Stimulated activated CD8-positive, alpha-beta memory T cell treated with anti-CD3 and anti-CD28 coated beads, Interleukin-4, amount 100 ng/mL, for 24 hours (primary cell): ENCODE measurements at places on chromosomes 13 and 19.

DNA sequence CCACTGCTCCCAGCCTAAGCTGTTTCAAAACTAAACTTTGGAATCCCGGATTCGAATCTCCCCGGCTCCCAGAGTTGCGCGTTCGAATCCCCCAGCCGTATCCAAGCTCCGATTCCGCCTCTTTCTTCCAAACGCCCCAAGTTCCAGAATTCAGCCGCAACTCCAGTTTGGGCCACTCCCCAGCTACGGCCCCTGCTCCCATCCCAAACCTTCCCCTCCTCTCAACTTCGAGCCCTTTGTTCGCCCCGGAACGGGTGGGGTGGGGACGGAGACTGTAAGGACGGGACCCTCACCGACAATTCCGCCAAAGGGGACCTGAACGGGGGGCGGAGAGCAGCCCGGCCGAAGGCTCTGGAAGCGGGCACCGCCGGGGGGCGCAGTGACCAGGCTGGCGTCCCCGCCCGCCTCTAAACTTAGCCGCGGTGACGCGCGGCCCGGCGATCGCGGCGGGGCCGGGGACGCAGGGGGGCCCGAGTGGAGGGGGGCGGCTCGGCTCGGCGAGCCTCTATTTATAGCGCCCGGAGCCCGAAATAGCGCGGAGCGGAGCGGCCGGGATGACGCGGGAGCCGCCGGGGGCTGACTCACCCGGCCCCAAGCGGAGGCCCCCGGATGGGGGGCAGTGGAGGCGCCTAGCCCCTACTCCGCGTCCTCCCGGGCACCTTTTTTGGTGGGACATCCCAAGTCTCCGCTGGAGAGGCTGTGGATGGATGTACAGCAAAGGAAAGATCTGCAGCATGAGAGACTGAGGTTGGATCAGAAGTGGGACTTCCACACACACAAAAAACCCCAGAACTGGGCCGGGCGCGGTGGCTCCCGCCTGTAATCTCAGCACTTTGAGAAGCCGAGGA lies 4.9 kb upstream of the ERCC1 start:
- no peak for DNase-seq

DNA sequence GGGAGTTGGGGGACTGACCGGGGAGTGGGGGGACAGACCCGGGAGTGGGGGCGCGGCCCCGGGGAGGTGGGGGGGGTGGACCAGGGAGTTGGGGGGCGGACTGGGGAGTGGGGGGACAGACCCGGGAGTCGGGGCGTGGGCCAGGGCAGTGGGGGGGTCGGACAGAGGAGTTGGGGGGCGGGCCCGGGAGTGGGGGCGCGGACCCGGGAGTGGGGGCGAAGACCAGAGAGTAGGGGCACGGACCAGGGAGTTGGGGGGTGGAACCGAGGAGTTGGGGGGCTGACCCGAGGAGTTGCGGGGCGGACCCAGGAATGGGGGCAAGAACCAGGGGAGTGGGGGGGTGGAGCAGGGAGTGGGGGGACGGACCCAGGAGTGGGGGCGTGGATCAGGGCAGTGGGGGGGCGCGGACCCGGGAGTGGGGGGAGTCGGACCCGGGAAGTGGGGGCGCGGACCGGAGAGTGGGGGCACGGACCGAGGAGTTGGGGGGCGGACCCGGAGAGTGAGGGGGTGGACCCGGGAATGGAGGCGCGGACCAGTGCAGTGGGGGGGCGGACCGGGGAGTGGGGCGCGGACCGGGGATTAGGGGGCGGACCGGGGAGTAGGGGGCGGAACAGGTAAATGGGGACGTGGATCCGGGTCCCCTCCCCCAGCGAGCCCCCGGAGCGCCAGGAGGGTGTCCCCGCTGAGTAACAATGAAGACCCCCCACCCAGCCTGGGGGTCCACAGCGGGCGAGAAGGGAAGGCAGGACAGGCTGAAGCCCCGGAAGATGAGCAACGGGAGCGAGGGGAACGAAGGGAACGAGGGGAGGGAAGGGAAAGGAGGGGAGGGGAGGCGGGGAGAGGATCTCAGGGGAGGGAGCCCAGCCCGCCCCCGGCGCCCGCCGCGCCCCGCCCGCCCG lies 589 bp downstream of the R3HDM4 start:
- DNase-seq = no peak

DNA sequence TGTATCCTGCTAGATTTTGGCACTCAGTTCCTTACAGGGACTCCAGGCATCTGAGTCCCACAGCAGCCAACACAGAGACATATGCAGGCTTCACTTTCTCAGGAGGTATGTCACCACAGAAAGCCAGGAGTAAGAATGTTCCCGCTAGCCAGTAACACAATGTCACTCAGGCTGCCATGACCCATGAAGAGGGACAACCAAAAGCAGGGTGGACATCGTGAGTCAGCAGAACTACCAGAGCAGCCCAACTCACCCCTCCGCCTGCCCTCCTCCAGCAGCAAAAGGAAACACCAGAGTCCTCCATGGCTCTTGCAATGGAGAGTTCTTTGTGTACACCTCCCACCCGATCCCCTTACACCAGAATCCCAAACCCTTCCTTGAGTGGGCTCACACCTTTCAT lies 95.4 kb downstream of the CRYL1 start:
- no peak for DNase-seq

DNA sequence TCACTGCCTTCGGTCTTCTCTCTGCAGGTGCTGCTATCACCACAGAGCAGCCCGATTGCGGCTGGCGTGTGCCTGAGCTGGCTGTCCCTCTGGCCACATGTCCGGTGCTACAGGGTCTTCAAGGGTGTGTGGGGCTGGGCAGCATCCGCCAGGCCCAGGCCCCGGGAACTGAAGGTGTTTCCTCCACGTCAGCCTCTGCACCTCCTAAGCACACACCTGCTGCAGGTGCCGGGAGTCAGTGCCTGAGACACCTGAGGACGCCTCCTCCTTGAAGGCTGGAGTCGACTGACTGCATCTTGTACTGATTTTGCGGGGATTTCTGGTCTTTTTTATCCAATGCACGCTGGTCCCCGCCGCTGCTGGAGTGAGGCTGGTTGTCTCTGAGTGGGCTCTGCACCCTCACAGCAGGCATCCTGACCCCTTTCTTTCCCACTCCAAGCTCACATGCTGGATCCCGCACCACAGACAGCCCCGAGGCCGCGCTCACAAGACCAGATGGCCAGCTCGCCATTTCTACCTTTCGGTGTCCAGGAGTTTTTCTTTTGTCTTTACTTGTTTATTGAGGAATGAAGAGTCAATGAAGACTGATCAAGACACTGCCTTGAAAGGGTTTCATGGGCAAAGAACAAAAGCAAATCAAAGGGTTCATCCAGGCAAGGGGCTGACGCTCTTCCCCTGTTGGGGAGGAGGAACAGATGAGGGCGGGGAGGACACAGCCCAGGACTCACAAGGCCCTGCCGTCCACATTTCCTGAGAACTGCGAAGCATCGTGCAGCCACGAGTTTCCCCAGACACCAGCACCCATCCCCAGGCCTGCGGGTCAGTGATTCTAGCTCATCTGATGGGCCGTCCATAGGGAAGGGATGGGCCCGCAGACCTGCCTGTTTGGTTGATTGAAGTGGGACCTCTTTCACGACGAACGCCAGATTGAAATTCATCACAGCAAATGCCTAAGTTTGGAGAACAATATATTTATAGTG lies 203.8 kb upstream of the SOX1 start:
- no peak for DNase-seq

DNA sequence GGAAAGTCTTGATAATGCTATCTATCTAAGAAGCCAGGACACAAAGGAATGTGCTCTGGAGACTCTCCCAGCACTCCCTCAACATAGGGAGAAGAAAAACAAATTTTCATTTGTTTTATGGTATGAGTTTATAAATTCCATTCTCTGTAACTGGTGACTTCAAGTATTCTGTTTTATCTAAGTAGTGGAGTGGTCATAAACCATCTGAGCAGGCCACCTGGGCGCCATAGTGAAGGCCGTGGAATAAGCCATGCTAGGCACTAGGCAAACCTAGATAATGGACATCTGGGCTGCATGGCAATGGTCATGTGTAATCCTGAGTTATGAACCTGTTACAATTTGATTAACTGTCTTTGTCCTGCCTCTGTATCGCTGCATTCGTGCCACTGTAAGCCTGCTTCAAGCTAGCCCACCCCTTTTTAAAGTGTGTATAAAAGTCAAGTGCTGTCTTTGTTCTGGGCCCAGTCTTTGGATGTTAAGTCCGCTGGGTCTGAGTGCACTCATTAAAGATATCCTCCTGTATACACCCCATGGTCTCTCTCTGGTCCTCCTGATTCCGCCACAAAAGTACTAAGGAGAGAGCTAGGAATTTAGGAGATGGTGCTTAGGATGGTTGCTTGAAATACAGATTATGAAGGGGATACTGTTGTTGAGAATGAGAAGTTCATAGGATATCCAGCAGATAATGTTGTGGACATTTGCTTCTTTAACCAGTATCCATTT lies 13.2 kb downstream of the GTF2F2 start:
- no peak for DNase-seq

DNA sequence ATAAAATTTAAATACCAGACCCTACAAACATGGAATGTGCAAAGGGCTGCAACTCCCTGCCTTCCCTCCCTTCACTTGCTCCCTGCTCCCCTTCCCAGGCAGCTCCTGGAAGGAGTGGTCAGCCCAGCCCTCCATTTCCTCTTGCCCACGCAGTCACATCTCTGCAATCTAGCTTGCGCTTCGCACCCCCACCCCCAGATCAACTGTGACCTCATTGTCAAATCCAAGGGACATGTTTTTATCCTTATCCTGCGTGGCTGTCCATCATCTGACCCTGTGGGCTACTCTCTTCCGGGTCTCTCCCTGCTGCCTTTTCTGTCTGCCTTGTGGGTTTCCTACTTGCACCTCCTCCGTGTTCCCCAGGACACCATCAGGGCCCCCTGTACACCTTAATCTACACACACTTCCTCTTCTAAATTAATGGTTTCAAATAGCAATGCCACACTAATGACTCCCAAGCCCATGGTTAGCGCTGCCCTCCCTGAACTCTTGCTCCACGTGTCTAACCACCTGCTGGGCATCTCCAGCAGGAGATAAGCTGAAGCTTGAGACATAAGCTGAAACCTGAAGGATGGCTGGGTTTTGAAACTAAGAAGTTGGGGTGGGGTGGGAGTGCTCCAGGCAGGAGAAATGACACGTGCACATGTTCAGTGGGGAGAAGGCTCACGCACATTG lies 118.3 kb downstream of the USP12 start:
- no peak for DNase-seq

- DNase-seq = no peak
These were observed 8.0 kb downstream of the FXYD3 start for GRCh38 chr19:35123573-35123972.

DNA sequence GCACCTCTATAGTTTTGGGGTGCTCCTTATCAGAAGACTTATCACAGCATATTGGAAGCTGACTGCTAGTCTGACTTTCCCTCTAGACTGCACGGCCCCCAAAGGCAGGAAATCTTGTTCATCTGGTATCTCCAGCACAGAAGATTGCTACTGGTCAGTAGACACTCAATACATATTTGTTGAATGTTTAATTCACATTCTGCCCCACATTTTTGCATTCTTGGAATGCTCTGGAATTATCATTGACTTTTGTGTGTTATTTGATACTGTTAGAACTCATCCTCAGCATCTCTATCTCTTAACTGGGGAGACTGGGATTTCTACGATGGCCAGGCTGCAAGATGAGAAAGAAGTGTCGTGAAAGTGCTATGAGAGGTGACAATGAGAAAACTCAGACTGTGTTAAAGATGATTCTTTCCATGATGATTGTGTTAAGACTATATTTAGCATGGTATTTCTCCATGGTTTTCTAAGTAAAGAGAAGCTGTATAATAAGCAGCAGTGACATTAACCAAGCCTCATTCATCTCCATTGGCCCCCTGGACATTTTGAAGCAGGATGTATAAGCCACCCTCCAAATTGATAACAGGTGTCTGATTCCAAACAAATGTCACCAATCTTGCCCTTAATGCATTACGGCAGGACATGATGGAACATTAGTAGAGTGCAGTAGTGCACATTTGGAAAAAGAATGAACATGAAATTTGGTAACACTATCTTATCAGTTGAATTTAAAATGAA lies 440.9 kb downstream of the RFC3 start:
- DNase-seq = no peak

GRCh38 chr19:45864629-45865082 lies 530 bp downstream of the FOXA3 start:
- no peak for DNase-seq

DNA sequence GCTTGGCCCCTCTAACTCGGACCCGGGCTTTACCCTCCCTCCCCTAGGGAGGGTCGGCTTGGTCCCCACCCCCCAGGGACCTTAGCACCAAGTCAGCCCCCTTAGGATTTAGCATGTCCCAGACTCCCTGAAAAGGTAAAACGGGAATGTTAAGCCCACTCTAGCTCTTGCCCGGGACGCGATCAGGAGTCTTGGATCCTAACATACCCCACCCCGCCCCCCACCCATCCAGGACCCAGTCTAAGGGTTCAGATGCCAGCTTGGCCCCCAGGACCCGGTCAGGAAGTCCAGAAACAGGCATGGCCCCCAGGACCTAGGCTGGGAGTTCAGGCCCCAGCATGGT lies 437 bp downstream of the EPOR start:
- DNase-seq = no peak

DNA sequence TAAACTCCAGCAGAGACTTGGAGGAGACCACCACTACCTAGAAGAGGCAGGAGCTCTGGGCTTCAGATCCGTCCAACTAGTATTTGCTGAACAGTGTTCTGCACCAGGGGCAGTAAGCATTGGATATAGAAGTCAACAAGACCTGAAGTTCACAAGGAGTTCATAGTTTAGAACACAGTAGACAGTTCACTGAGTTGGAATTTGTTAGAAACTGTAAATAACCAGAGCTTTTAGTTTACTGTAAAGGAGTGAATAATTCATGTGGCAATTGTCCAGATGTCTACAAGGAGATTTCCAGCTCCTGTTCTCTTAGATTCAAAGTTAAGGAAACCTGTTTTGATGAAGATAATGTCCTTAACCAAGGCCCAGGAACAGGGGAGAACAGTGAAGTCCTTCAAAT lies 128.9 kb downstream of the COG6 start:
- DNase-seq = no peak

GRCh38 chr19:46217476-46217875 lies 12.1 kb upstream of the IGFL1 start:
- no peak for DNase-seq

DNA sequence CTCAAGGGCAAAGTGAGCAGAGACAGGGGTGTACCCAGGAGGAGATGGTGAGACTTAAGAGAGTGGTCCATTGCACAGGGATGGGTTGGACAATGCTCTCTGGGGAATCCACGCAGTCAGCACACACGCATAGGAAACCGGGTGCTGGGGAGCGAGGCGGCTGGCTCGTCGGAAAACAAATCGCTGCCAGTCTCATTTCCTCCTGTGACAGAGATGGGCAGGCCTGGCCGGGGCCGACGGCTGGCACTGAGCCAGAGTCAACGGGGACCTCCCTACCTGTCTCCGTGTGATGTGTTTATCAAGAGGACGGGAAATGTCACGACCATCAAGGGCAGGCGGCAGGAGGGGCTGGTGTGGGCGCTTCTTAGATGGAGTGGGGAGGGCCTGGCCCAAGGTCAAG lies 27.3 kb downstream of the PTPRS start:
- no peak for DNase-seq

GRCh38 chr13:46303742-46304385 lies 83.2 kb downstream of the RUBCNL start:
- DNase-seq = no peak

- DNase-seq = no peak
These were observed 33.6 kb upstream of the EDNRB start for GRCh38 chr13:77952276-77952675.

- no peak for DNase-seq
These were observed 20.3 kb downstream of the CHST8 start for GRCh38 chr19:33641956-33642498.

- no peak for DNase-seq
These were observed 194.6 kb downstream of the POSTN start for GRCh38 chr13:37403776-37404527.

GRCh38 chr13:109869312-109870237 lies 83.2 kb upstream of the IRS2 start:
- DNase-seq = peak; percentile 18
